Inflammatory macrophage (primary cell): ENCODE measurements at places on chromosomes 7 and 10.

DNA sequence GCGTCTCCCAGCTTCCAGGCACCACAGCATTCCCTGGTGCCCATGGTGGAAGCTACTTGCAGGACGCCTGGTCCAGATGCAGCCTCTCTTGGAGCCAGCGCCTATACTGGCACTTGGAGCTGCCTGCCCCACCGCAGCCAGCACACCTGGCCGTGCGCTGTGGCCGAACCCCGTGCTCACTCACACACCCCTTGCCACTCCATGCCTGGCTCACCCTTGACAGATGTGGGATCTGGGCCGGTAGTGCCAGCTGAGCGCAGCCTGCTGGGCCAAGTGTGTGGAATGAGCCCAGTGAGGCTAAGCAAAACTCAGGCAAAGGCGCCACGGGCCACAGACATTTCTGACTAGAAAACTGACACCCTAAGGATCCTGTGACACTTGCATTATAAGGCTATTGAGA is 884.8 kb downstream of the LRMDA start:
- no peak for DNase-seq

GRCh38 chr7:101595246-101595645 is 33.9 kb downstream of the MYL10 start:
- DNase-seq, result no peak

- DNase-seq, result no peak
Observed at GRCh38 chr7:30831936-30832335, 60.7 kb downstream of the MINDY4 start.

DNA sequence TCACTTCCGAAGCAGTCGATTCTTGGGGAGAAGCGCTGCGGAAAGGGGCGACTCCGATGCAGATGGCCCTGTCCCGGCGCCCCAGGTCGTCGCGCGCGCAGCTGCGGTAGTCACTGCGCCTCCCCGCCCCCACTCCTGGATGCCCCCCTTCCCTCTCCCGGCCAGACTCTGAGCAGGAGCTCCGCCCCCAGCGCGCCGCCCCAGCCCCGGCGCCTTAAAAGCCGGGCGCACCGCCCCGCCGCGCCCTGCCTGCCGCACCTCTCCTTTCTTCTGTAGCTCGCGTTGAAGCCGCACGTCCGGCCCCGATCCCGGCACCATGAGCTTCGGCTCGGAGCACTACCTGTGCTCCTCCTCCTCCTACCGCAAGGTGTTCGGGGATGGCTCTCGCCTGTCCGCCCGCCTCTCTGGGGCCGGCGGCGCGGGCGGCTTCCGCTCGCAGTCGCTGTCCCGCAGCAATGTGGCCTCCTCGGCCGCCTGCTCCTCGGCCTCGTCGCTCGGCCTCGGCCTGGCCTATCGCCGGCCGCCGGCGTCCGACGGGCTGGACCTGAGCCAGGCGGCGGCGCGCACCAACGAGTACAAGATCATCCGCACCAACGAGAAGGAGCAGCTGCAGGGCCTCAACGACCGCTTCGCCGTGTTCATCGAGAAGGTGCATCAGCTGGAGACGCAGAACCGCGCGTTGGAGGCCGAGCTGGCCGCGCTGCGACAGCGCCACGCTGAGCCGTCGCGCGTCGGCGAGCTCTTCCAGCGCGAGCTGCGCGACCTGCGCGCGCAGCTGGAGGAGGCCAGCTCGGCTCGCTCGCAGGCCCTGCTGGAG is at the start of gene INA:
TSS of gene INA (plus strand) at position 243 of the 817 bp plus-strand sequence. CDS start at position 317, 74 bp downstream.
- no peak for DNase-seq

GRCh38 chr10:99123851-99124250 is 111.8 kb downstream of the HPSE2 start:
- DNase-seq, result no peak
